ENCODE measurements at places on chromosomes 3 and 15.
A peak's percentile ranks its signal among the peaks of the same experiment; 100 is the strongest.

DNA sequence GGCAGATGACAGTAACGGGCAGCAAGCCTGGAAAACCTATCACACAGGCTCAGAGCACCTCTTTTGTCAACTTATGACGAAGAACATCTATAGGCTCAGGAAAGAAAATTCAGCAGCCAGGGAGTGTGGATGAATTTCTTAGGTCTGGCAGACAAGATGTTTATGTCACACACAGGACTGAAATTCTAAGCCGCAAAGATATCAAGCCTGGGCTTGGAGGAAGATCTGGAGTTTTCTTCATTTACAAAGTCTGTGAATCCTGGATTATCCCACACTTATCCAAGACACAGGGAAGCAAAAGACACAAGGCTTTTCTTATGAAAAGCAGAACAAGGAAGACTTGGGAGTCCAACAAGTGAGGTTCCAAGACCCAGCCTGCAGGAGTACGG, 23.4 kb upstream of the CHCHD6 start:
- no peak for DNase-seq

GRCh38 chr3:193897731-193898180, 238.2 kb upstream of the HES1 start:
- no peak for DNase-seq

GRCh38 chr15:98889930-98890695, 117.5 kb downstream of the PGPEP1L start:
- peak; percentile 94 for DNase-seq

GRCh38 chr15:60898896-60899295, 330.2 kb downstream of the RORA start:
- DNase-seq: no peak

GRCh38 chr3:150936693-150937092, 31.5 kb upstream of the MINDY4B start:
- no peak for DNase-seq

- DNase-seq: peak; percentile 79
Measured at GRCh38 chr15:72722071-72722696, 36.2 kb downstream of the BBS4 start.

DNA sequence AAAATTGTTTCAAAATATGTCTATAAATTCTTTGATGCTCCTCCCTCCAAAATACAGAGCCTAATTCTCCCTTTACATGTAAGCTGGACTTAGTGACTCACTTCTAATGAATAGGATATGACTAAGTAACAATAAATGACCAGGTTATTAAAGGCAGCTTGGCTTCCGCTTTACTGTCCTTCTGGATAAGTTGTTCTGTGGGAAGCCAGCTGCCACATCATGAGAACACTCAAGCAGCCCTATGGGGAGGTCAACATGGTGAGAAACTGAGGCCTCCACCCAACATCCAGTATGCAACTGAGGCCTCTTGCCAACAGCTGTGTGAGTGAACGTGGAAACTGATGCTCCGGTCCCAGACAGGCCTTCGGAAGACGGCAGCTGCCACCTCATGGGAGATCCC, 247.3 kb upstream of the CHRM5 start:
- peak; percentile 77 for DNase-seq

DNA sequence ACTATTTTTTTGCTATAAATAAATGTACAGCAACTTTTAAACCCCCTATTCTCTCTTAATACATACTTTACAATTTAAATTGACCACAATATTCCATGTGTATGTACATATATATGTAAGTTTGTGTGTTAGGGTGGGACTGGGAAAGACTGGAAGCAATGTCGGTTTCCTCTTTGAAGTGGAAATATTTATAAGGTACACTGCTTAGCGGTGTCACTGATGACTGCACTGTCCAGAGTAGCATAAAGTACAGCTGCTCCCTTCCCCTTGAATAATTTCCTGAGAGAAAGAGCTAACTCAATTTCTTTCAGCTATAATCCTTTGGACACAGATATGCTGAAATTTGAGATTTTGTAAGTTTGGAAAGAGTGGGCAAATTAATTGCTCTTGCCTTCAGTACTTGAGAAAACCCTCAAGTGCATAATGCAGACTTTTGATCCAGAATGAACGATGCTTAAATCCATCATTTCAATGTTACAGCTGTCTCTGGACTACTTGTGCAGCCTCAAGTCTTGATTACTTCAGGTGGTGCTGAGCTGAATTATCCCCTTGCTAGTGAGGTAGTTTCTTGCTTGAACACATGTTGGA, 267.0 kb upstream of the CFAP20DC start:
- no peak for DNase-seq

- peak; percentile 59 for DNase-seq
Measured at GRCh38 chr3:81713031-81713430, 48.4 kb downstream of the GBE1 start.
